ENCODE measurements at places on chromosomes 12 and 14. TPM values are rescaled to one million over a fixed set of nuclear protein-coding genes. Genes with fewer than 3 reads are reported as not detected.

NGB gene
- polyA plus RNA-seq: not detected

GRCh38 chr14:94390372-94391086 lies 2.1 kb upstream of the SERPINA1 start:
- H3K36me3 ChIP-seq: no peaks in the 10 kb centered on the region
- no peak overlapping the region for H3K4me3 ChIP-seq
- no peak for DNase-seq

DNA sequence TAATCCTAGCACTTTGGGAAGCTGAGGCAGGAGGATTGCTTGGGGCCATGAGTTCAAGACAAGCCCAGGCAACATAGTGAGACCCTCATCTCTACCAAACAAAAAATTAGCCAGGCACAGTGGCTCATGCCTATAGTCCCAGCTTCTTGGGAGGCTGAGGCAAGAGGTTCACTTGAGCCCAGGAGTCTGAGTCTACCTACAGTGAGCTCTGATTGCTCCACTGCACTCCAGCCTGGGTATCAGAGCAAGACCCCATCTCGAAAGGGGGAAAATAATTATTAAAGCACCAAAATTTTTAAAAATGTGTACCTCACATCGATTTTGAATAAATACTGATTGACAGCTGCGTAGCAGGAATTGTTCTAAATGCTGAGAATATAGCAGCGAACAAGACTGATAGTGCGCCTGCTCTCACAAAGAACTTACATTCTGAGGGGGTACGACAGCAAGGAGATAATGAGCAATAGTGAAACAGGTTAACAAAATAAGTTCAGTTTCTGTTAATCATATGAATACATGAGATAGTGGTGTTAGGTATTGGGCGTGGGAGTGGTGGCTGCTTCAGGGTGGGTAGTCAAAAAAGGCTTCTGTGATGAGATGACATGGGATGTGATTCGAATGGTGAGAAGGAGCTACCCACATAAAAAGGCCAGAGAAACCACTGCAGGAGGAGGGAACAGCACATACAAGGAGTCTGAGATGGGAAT lies 19.6 kb downstream of the HCFC2 start:
- no peak overlapping the region for H3K27ac ChIP-seq
- no peak overlapping the region for H3K4me3 ChIP-seq
- no peak for DNase-seq
- H3K36me3 ChIP-seq: no peaks in the 10 kb centered on the region
- no peaks in the 10 kb centered on the region for H3K4me1 ChIP-seq

DUSP16 gene
- polyA plus RNA-seq: 14.3 TPM

DNA sequence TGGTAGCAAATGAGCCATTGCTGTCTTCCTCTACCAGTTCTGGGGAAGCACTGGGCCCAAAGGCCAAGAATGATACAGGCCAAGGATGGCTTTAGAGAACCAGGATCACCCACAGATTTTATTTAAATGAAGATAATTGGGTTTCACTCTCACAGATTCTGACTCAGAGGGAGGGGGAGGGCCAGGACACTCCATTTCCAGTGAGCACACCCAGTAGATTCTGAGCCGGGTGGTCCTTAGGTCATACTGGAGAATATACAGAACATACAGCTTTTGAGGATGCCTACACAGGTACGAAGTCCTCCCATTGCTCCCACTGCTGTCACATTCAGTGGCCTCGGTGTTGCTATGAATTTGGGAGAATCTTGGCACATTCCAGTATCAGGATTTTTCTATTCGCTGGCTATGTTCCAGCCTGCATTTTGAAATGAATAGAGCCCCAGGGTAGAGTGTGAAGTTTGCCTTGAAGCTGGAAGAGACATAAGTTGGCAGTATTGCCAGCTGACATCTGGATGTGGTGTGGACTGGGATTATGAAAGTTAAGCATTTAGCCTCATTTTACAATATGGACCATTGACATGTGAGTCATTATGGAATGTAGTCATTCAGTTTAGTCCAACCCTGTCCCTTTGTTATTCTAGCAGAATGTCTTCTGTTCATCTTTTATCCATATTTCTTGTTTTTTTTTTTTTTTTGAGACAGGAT lies 45.8 kb upstream of the POC1B start:
- H3K27ac ChIP-seq: no peak overlapping the region
- H3K36me3 ChIP-seq: no peaks in the 10 kb centered on the region
- DNase-seq: no peak
- peaks cover 13% of the 10 kb centered on the region for H3K4me1 ChIP-seq
- H3K27me3 ChIP-seq: no peaks in the 10 kb centered on the region
- no peak overlapping the region for H3K4me3 ChIP-seq

- H3K4me1 ChIP-seq: no peaks in the 10 kb centered on the region
- no peaks in the 10 kb centered on the region for H3K27me3 ChIP-seq
These were observed 14.3 kb downstream of the PACS2 start for GRCh38 chr14:105328678-105329390.

KITLG gene
- polyA plus RNA-seq: 4.3 TPM

- no peak overlapping the region for H3K4me3 ChIP-seq
- H3K4me1 ChIP-seq: peaks cover 4% of the 10 kb centered on the region
- no peaks in the 10 kb centered on the region for H3K27me3 ChIP-seq
- no peak overlapping the region for H3K27ac ChIP-seq
These were observed 59.3 kb downstream of the FOXN3 start for GRCh38 chr14:89357655-89358297.

TAS2R42 gene
- 0.39 TPM for polyA plus RNA-seq

INSM2 gene
- polyA plus RNA-seq: not detected

- no peak for DNase-seq
- H3K27me3 ChIP-seq: no peaks in the 10 kb centered on the region
- no peak overlapping the region for H3K27ac ChIP-seq
- H3K36me3 ChIP-seq: no peaks in the 10 kb centered on the region
These were observed 13.5 kb upstream of the NGB start for GRCh38 chr14:77284466-77284865.

DNA sequence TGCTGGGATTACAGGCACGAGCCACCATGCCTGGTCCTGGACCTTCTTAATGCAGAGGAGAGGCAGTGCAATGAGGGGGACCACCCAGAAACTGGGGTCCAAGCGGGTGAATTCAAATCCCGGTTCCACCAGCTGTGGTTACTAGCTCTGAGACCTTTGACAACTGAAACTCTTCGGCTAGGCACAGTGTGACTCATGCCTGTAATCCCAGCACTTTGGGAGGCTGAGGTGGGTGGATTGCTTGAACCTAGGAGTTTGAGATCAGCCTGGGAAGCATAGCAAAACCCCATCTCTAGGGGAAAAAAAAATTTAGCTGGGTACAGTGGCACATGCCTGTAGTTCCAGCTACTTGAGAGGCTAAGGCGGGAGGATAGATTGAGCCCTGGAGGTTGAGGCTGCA lies 5.0 kb upstream of the CD4 start:
- DNase-seq: no peak
- no peaks in the 10 kb centered on the region for H3K36me3 ChIP-seq
- peaks cover 6% of the 10 kb centered on the region for H3K4me1 ChIP-seq
- H3K27ac ChIP-seq: no peak overlapping the region
- no peak overlapping the region for H3K4me3 ChIP-seq

MEG3 gene
- polyA plus RNA-seq: not detected

RNASE7 gene
- polyA plus RNA-seq: not detected

VWF gene
- not detected for polyA plus RNA-seq

DNA sequence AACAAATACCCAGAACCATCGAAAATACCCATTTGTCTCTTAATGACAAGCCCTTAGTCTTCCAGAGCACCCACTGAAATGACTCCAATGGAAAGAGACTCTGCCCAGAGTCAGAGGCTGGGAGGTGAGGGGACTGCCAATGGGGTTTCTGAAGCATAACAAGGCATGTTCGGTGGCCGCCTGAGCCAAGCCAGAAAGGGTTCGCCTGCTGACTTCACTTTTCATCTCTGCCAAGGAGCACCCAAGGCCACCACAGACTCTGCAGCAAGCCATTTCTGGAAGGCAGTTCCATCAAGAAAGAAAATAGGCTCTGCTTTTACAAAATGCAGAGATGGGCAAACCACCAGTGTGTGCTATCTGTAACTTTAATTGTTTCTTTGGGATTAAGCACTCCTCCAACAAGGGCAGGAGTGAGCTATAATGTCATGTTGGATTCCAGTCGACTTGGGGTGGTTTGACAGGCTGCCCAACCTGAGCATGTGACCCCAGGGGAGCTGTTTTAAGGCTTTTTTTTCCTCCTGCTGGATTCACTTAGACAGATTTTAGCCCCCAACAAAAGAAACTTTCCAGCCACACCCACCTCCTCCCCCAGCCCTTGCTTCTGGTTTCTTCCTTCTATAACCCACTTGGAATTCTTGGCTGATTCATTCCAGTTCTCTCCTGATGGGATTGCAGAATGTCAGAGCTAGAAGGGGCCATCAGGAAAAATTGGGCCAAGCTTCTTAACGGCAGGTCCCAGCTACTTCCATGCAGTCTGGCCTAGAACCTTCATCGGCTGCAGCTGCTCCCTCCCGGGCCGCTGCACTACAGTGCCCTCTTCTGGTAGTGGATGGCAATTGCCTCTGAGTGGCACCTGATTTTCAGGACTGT lies 24.1 kb downstream of the CKAP4 start:
- H3K27me3 ChIP-seq: no peaks in the 10 kb centered on the region
- no peaks in the 10 kb centered on the region for H3K36me3 ChIP-seq
- no peak overlapping the region for H3K27ac ChIP-seq
- H3K4me3 ChIP-seq: no peak overlapping the region
- peak; percentile 76 for DNase-seq

Measured in hepatocyte (in vitro differentiated cells).